Effector CD8-positive, alpha-beta T cell (primary cell): ENCODE measurements at places on chromosomes 7 and 10.

GRCh38 chr10:132889556-132889955 lies 52.8 kb downstream of the CFAP46 start:
- no peak for DNase-seq

GRCh38 chr10:44982496-44982895 lies 3.9 kb upstream of the DEPP1 start:
- DNase-seq: no peak

GRCh38 chr7:13628239-13629001 lies 361.0 kb downstream of the ETV1 start:
- DNase-seq: no peak

- no peak for DNase-seq
These were observed 91.4 kb downstream of the ADARB2 start for GRCh38 chr10:1645896-1646295.

GRCh38 chr10:103663236-103663635 lies 169.7 kb downstream of the NEURL1 start:
- DNase-seq: no peak

GRCh38 chr7:124720195-124720594 lies 45.4 kb downstream of the GPR37 start:
- DNase-seq: no peak
